ENCODE measurements at places on chromosomes 2 and 18.
A peak's percentile ranks its signal among the peaks of the same experiment; 100 is the strongest.

DNA sequence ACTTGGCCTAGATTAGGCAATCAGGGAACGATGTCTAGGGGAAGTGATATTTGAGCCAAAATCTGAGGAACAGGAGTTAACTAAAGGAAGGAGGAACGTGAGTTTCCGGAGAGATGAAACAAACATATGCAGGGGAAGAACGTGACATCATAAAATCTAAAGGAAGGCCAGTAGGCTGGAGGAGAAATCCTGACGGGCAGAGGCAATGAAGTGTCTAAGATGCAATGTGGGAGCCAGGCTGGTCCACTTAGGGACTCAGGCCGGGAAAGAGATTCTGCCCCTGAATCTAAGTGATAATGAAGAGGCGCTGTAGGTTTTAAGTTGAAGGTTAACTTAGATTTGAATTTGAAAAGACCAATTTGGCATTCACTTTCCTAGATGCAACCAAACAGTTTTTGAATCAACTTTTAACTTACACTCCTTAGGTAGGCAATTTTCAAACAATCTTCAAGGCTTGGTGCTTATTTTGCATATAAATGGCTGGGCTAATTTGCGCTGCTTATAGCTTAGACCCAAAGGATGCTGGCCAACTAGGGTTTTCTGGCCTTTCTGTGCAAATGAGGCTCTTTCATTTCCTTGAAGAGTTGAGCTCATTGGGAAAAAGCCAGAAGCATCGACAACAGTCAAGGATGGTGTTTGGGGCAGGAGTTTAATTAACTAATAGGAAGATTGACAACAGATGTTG lies 221.7 kb downstream of the SOX11 start:
- no peak for DNase-seq

DNA sequence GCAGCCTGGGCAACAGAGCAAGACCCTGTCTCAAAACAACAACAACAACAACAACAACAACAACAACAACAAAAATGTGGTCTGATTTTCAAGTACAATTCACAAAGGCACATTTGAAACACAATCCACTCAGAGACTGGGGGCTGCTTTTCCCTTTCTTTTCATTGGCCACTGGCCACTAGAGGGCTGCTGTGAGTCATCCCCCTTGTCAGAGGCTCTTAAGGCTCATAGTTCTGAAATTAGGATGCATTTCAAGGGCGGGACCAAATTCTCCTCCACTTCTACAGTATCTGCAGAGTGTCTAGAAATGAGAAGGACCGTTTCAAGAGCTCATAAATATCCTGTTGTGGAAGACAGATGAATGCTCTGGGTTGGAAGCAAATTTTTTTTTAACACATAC lies 285.4 kb downstream of the NRXN1 start:
- DNase-seq: no peak

- no peak for DNase-seq
These were observed 2.7 kb downstream of the RASGRP3 start for GRCh38 chr2:33478968-33479731.

- no peak for DNase-seq
These were observed 70.0 kb upstream of the STON1 start for GRCh38 chr2:48459921-48460320.

DNA sequence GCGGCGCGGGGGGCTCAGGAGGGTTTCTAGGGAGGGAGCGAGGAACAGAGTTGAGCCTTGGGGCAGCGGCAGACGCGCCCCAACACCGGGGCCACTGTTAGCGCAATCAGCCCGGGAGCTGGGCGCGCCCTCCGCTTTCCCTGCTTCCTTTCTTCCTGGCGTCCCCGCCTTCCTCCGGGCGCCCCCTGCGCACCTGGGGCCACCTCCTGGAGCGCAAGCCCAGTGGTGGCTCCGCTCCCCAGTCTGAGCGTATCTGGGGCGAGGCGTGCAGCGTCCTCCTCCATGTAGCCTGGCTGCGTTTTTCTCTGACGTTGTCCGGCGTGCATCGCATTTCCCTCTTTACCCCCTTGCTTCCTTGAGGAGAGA lies 5.2 kb downstream of the PROC start:
- no peak for DNase-seq

- no peak for DNase-seq
These were observed 194.2 kb upstream of the ALPP start for GRCh38 chr2:232184346-232184745.

GRCh38 chr2:64328415-64328722 lies 125.6 kb upstream of the LGALSL start:
- no peak for DNase-seq

- no peak for DNase-seq
These were observed 44.3 kb upstream of the ZBTB7C start for GRCh38 chr18:48453330-48454066.

DNA sequence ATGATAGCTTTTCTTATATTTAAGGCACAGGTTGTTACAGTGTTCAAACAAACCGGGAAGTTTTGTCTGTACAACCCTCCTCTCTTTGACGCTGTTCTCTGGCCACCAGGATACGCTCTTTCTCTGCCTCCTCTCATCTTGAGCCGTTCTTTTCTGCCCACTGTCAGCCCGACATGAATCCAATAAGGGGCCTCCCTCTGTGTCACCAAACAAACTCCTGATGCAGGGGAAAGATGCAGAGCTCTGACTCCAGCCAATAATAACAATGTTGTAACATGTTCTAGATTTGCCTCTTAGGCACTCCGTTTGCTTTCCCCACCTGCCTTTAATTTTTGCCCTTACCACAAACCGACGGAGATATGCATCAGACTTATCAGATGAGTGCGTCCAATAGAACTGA lies 449.3 kb downstream of the SLC4A3 start:
- DNase-seq: no peak

- DNase-seq: no peak
These were observed 144.4 kb downstream of the PIEZO2 start for GRCh38 chr18:11004951-11005350.

DNA sequence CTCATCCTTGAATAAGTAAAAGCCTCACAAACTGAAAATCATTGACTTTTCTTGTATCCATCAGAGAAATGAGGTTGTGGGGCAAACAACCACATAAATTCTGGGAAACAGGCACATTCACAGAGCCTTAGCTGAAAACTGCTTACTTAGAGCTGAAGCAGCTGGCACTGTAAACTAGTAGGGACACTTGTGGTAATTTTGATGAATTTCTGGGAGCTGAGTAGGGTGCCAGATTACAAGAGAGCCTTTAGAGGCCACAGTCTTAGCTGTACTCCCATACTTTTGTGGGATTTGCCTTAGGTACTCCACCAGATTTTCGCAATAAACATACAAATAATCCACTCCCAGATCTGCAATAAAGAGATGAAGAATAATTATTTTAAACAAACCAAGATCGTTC lies 315.2 kb downstream of the TMX3 start:
- DNase-seq: no peak

DNA sequence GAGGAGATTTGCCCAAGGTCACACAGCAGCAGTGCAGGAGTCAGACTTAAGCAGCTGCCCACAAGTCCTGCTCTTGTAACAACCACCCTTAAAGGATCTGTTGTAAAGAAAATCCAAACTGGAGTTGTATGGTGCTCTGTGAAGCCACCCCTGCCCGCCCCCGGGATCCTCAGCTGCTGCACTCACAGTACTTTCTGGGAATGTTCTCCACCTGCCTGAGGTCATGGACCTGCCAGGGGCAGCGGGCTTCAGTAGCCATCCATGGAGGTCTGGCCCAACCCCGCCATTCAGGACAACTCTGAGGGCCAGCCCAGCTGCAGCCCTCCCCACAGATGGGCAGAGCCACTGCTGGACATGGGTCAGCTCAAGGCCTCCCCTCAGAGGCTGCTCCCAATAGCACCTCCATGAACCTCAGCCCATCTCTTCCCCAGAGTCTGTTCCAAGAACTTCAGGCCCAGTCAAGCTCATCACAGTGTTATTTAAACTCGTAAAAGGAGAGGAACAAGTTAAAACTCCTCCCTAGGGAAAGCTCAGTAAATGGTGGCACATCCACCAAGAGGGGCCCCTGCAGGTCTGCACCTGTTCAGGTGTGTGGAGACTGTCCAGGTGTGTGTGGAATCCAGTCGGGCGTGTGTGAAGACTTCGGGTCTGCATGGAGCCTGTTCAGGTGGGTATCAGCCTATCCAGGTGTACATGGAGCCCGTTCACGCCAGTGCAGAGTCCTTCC lies 39.4 kb upstream of the GPC1 start:
- DNase-seq: no peak

DNA sequence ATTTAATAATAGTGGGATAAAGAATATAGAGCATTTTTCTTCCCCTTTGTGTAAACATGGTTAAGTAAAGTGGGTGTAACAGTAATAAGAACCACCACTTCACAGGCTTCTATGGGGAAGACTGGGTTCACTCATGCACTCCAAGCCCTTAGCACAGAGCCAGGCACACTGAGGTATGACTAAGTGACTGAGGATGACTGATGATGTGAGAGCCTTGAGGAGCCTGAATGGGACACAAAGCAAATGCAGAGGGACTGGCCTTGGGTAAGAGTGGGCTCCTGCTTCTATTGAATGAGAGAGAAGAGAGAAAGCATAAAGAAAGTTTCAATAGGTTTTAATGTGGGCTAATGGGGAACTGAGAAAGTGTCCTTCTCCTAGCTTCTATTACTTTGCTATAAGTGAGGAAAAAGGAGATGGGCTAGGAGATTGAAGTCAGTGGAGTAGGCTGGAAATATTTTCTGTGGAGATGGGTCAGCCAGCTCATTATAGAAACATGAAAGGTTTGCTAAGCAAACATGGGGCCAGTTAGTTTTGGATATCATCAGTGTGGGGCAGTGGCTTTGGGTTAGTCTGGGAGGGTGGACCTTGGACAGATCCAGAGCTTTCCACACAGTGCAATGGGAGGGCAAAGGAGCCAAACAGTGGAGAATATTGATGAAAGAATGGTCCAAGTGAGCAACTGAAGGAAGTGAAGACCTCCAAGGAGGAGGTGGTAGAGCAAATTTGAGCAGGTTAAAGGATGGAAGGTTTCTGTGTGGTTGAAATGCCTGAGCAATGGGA lies 20.6 kb downstream of the IL1F10 start:
- no peak for DNase-seq

DNA sequence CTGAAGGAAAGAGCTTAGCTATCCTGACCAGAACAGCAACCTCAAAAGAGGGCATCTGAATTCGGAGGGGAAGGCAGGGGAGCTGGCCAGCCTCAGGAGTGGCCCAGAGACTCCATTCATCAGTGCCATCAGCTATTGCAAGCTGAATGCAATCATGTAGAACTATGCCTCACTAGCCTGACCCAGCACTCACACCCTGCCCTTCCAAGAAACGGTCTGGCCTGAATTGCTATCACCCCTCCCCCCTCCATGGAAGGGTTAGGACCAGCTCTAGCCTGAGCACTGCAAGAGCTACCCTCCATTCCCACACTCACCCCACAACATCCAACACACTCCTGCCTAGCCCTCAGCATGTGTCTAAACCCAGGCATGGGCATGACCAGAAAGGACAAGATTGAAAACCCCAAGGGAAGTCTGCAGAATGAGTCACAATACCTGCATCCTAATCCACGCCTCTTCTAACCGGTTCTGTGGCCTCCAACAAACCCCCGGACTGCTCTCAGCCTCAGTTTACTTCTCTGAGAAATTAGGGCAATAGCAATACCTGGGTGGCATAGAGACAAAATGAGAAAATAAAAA lies 120.3 kb downstream of the BCL11A start:
- DNase-seq: no peak

DNA sequence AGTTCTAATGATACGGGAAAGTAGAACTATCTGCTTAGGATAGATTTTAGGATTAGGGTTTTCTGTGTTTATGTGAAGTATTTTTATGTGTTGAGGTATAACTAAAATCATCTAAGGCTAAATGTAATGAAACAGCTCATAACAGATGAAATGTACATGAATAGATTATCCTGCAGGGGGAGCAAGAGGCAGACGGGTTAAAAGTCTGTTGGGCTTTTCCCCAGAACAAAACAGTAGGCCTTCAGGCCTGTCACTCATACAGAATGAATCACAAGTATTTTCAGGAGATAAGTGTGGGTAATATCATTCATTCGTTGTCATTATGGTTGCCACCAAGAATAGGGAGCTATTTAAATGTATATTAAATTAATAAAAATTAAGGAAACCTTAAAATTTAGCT lies 107.9 kb upstream of the IL1R2 start:
- peak; percentile 22 for DNase-seq

DNA sequence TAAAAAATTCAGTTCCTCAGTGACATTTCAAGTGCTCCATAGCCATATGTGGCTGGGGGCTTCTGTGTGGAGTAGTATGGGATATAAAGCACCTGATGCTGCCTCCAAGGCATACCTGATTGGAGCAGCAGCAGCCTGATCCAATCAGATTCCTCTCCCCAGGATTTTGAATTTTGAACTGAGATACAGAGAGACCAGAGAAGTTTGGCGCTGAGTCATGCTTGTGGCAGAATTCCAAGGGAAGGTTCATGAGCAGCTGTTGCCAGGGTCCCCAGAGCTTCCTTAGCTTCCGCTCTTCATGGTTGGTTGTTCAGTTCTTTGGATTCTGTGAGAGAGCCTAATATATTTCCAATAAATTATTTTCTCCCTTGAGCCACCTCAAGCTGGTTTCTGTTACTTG lies 29.0 kb upstream of the CFAP36 start:
- DNase-seq: no peak

DNA sequence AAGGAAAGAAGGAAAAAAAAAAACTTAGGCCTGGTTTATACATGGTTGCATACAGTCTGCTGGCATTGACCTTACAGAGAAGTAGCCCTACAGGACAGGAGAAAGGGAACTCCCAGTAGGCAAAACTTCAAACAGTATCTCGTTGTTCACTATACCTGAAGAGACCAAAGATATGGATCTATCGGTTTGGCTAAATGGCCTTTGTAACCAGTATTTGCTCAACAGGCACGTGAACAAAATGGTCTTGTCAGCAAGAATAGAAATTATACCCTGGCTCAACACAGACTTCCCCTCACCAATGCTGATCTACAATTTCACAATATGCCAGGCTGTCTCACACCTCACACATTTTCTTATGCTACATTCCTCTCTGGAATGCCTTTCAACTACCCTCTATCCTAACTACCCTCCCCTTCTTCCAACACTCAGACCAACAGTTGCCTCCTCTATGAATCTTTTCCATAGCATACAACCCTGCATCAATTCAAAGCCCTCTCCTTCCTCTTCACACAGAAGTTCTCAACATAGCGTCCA lies 13.7 kb downstream of the HYCC2 start:
- no peak for DNase-seq

DNA sequence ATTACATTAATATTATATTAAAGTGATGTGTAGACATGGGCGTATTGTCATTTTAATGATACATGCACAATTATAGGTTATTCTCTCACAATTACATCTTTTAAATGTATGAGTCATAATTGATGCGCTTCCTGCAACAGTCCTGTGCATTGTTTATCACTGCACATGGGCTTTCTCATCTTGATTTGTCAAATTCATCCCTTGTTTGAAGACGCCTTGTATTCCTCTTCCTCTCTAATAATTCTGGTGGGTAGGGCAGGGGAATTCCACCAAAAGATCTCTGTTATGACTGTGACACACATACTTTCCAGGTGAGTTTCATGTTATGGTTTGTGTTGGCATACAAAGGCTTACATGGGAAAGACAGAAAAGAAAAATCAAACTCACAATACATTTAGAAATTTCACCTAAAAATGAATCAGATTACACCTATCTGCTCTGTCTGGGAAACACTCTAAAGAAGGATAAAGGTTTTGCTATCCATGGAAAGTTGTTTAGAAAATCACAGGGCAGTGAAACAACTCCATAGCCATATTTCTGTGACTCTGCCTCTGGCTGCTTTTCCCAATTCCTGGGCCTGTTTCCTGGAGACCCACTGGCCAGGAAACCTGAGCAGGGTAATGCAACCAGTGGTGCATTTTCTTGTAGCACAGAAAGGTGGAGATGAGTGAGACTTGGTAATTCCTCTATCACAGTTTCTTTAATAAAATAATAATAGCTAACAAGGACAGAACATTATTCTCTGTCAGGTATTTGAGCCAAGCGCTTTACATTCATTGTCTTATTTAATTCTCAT lies 13.2 kb downstream of the SLC9A2 start:
- no peak for DNase-seq
